Keratinocyte (primary cell): ENCODE measurements at places on chromosomes 16 and 17.

DNA sequence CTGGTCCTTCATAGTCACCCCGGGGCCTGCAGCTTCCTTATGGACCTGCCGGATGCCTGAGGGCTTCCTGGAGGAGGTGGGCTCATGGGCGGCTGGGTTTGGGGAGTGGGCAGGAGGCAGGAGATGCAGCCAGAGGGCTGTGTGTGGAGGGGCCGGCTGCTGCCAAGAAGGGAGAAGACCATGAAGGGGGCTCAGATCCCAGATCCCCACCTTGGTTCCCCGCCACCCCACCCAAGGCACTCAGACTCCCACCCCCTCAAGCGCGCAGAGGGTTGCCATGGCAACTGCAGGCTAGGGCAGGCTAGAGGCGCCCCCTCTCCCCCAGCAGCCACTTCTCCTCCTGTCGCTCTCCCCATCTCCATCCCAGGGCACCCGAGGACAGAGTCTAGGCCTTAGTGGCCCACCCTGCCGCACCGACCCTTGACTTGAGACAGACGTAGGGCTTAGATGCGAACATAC lies 104.5 kb downstream of the CRLF3 start:
- H3K4me1 ChIP-seq = no peaks in the 10 kb centered on the region
- H3K36me3 ChIP-seq = no peaks in the 10 kb centered on the region
- H3K27ac ChIP-seq = no peak overlapping the region
- H3K4me3 ChIP-seq = no peak overlapping the region
- no peak for DNase-seq

GRCh38 chr16:4321286-4322120 lies 5.6 kb downstream of the GLIS2 start:
- no peaks in the 10 kb centered on the region for H3K27me3 ChIP-seq
- H3K4me1 ChIP-seq = peaks cover 41% of the 10 kb centered on the region
- H3K27ac ChIP-seq = no peak overlapping the region
- no peaks in the 10 kb centered on the region for H3K36me3 ChIP-seq

DNA sequence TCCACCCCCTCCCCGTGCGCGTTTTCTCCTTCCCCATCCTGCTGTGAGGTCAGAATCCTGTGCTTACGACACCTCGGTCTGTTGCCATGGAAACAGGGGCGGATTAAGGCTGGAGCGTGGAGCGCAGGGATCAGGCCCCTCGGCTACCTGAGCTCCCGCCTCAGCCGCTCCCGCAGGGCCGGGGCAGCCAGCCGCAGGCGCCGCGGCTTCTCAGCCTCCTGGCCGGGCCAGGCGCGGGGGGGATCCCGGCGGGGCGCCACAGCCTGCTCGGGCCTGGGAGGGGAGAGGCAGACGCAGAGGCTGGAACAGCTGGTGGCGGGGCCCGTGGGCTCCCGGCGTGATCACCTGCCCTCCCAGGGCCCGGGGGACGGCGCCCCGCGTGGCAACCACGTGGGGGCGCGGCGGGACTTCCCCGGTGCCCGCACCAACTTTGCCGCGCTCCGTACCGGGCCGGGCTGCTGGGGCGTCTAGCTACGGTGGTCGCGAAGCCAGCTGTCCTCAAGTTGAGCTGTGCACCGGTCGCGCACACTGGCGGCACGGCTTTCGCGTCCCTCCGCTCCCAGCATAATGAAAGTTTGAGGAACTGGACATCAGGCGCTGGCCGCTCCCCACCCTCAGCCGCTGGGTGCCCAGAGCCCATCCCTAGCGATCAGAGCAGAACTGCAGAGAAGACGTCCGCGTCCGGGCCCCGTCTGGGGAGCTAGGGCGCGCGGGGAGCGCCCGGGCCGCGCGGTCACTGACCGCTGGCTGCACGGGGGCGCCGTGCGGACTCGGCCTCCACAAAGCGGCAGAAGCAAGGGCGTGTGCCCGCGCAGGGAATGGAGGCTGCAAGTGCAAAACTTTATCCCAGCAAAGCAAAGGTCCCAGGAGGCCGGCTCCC lies 1.2 kb downstream of the RTN4RL1 start:
- no peak for DNase-seq
- H3K27ac ChIP-seq = no peak overlapping the region
- peak overlapping the region; percentile 59 for H3K4me3 ChIP-seq
- peaks cover 3% of the 10 kb centered on the region for H3K4me1 ChIP-seq
- peaks cover 8% of the 10 kb centered on the region for H3K27me3 ChIP-seq

- H3K27ac ChIP-seq = no peak overlapping the region
- H3K27me3 ChIP-seq = no peaks in the 10 kb centered on the region
- no peaks in the 10 kb centered on the region for H3K36me3 ChIP-seq
- DNase-seq = no peak
- H3K4me3 ChIP-seq = no peak overlapping the region
Observed at GRCh38 chr16:69816996-69817395, 54.9 kb downstream of the WWP2 start.

DNA sequence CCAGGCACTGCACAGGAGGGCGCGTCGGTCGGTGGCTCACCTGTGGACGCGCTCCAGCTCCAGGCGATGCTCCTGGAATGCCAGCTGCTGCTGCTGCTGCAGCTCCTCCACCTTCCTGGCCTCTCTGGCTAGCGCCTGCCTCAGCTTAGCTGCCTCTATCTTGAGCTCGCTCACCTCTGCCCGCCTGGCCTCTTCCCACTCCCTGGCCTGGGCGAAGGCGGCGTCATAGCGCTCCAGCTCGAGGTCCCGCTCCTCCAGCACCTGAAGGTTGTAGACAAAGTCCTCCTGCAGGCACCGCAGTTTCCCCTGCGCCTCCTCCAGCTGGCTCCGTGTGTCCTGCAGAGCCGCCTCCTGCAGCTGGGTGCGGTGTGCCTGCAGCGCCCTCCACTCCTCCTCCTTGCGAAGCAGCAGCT lies 11.1 kb downstream of the CCDC57 start:
- no peak overlapping the region for H3K4me3 ChIP-seq
- no peak overlapping the region for H3K27ac ChIP-seq
- H3K4me1 ChIP-seq = peaks cover 21% of the 10 kb centered on the region
- no peaks in the 10 kb centered on the region for H3K27me3 ChIP-seq
- no peak for DNase-seq
- H3K36me3 ChIP-seq = peaks cover 13% of the 10 kb centered on the region

DNA sequence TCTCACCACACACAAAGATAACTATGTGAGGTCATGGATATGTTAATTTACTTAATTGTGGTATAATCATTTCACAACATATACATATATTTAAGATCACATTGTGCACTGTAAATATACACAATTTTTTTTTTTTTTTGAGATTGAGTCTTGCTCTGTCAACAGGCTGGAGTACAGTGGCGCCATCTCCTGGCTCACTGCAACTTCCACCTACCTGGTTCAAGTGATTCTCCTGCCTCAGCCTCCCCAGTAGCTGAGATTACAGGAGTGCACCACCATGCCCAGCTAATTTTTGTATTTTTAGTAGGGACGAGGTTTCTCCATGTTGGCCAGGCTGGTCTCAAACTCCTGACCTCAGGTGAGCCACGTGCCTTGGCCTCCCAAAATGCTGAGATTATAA lies 11.5 kb upstream of the PRSS54 start:
- no peaks in the 10 kb centered on the region for H3K27me3 ChIP-seq
- no peak overlapping the region for H3K27ac ChIP-seq
- H3K4me3 ChIP-seq = no peak overlapping the region
- H3K36me3 ChIP-seq = no peaks in the 10 kb centered on the region

GRCh38 chr17:1029196-1029921 lies 32.4 kb downstream of the TIMM22 start:
- no peaks in the 10 kb centered on the region for H3K27me3 ChIP-seq
- no peak for DNase-seq
- no peaks in the 10 kb centered on the region for H3K4me1 ChIP-seq
- H3K27ac ChIP-seq = no peak overlapping the region
- H3K4me3 ChIP-seq = no peak overlapping the region

GRCh38 chr17:15482476-15482875 lies 15.1 kb upstream of the CDRT4 start:
- H3K4me1 ChIP-seq = peaks cover 6% of the 10 kb centered on the region
- no peaks in the 10 kb centered on the region for H3K27me3 ChIP-seq
- DNase-seq = no peak
- no peak overlapping the region for H3K4me3 ChIP-seq
- peaks cover 2% of the 10 kb centered on the region for H3K36me3 ChIP-seq

DNA sequence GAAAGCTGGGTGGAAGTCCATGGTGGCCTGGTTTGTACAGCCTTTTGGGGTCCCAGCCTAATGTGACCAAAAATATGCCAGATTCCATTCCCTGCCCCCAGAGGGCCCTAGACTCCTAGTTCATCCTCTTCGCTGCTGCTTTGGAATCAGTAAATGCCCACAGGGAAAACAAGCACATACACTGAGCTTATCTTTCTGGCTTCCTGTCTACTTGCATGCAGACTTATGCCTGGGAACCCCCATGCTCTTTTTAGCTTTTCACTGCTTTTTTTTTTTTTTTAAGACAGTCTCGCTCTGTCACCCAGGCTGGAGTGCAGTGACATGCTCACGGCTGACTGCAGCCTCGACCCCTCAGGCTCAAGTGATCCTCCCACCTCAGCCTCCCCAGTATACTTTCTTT lies 6.2 kb upstream of the CD300LG start:
- no peaks in the 10 kb centered on the region for H3K27me3 ChIP-seq
- H3K27ac ChIP-seq = no peak overlapping the region
- DNase-seq = no peak
- H3K4me1 ChIP-seq = peaks cover 24% of the 10 kb centered on the region
- no peaks in the 10 kb centered on the region for H3K36me3 ChIP-seq

GRCh38 chr17:8632061-8632460 lies 1.5 kb upstream of the MYH10 start:
- H3K4me1 ChIP-seq = peaks cover 10% of the 10 kb centered on the region
- H3K27me3 ChIP-seq = no peaks in the 10 kb centered on the region
- no peak overlapping the region for H3K27ac ChIP-seq
- no peak overlapping the region for H3K4me3 ChIP-seq

DNA sequence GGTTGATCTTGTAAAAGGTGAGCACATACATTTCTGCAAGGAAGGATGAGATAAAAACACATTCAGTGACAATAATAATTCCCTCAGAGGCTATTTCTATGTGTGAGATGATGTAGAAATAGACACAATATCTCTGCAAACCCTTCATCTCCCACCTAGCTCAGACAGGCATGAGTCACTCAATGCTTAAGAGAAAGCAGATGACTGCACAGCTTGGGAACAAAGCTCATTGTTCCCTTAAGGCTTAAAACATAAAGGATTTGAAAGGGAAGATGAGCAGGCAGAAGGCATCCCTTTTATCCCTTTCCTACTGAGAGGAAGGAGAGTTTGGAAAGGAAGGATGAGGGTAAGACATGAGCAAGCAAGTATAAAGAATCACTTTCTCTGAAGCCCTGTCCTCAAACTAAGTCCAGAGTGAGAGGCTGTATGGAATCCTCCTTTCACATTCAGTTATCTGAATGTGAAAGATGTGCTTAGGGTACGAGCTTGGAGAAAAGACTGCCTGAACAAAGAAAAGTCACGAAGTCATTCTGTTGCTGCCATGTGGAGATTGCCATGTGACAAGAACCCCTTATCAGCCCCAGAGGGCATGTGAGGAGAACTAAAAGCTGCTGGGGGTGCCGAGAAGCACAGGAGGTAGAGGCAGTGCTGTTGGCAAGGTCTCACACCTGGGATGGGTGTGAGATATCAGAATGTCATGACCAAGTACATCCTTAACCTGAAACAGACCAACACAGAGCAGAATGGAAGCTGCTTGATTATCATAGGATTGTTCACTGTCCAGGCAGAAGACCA lies 58.2 kb downstream of the CNTNAP4 start:
- H3K4me3 ChIP-seq = no peak overlapping the region
- H3K27ac ChIP-seq = no peak overlapping the region
- no peak for DNase-seq
- no peaks in the 10 kb centered on the region for H3K4me1 ChIP-seq

GRCh38 chr17:60398227-60398959 lies 6.5 kb upstream of the USP32 start:
- no peaks in the 10 kb centered on the region for H3K36me3 ChIP-seq
- no peaks in the 10 kb centered on the region for H3K27me3 ChIP-seq
